Memory B cell (primary cell): ENCODE measurements at places on chromosomes 16 and 17.
A peak's percentile ranks its signal among the peaks of the same experiment; 100 is the strongest.

DNA sequence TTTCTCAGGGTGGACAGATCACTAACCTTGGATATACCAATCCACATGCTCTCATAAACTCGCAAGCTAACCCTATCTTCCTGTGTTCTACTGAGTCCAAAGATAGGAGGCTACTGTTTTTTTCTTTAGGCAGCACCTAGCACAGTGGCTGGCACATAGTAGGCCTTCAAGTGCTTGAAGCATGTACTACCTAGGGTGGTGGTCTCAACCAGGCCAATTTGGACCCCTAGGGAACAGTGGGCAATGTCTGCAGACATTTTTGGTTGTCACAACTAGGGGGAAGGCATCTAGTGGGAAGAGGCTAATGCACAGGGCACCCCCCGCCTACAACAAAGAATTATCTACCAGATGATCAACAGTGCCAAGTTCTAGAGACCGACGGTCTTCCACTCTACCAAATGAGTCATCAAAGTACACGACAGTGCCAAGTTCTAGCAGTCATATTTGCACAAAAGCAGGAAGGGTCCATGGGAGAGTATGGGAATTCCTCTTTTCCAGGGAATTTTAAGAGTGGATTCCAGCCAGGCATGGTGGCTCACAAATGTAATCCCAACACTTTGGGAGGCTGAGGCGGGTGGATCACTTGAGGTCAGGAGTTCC, 390.3 kb downstream of the SLC39A11 start:
- H3K4me3 ChIP-seq: no peak overlapping the region
- peaks cover 25% of the 10 kb centered on the region for H3K36me3 ChIP-seq
- H3K27me3 ChIP-seq: no peaks in the 10 kb centered on the region
- DNase-seq: no peak
- no peak overlapping the region for H3K27ac ChIP-seq

DNA sequence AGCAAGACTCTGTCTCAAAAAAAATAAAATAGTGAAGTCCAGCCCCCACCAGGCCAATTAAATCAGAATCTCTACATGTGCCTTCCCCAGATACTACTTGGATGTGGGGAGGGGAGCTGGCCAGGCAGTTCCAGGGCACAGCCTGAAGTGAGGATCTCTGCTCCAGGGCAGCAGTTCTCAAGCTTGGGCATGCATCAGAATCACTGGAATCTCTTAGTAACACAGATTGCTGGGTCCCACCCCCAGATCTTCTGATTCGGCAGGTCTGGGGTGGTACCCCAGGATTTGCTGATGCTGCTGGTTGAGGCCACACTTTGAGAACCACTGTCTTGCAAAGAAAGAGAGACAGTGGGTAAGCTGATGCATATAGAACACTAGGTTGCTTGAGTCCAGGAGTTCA, 8.3 kb upstream of the CDH5 start:
- peaks cover 22% of the 10 kb centered on the region for H3K27me3 ChIP-seq
- no peaks in the 10 kb centered on the region for H3K4me1 ChIP-seq
- no peaks in the 10 kb centered on the region for H3K36me3 ChIP-seq
- DNase-seq: no peak
- no peak overlapping the region for H3K4me3 ChIP-seq

DNA sequence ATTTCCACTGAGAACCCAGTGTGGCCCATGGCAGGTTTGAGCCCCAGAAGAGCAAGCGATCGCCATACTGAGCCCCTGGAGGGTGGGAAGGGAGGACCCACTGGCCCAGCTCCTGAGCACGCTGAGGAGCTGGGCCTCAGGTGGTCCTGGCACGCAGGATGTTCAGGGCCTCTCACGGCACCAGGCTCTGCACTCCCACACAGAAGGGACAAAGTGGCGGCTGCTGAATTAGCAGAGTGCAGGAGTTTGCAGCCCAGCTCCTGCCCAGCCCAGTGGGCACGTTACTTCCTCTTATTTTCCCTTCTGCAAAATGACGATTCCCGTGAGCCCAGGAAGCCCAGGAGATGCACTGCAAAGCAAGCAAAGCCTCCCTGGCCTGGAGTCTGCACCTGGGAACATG, 42.3 kb upstream of the MTSS2 start:
- no peaks in the 10 kb centered on the region for H3K27me3 ChIP-seq
- no peak for DNase-seq
- peaks cover 22% of the 10 kb centered on the region for H3K36me3 ChIP-seq
- no peaks in the 10 kb centered on the region for H3K4me1 ChIP-seq
- no peak overlapping the region for H3K4me3 ChIP-seq

- DNase-seq: no peak
- no peaks in the 10 kb centered on the region for H3K4me1 ChIP-seq
- H3K36me3 ChIP-seq: no peaks in the 10 kb centered on the region
- H3K4me3 ChIP-seq: no peak overlapping the region
Observed at GRCh38 chr16:26442321-26442720, 624.4 kb upstream of the C16orf82 start.

DNA sequence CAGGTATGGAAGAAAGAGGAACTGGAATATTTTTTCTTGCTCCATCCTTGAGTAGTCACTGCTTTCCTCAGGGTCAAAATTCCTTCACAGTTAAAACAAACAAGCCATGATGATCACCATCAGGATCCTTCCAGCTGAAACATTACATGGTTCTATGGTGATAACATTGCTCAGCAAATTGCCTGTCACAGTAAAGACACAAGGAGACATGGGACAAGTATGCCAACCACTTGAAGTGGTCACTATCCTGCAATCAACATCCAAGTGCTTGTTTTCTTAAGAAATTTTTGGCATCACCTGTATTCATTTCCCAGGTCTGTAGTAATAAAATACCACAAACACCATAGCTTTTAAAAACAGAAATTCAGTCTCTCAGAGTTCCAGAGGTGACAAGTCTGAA, 662.2 kb downstream of the CDH8 start:
- DNase-seq: no peak
- H3K4me3 ChIP-seq: no peak overlapping the region
- no peak overlapping the region for H3K27ac ChIP-seq
- no peaks in the 10 kb centered on the region for H3K36me3 ChIP-seq
- no peaks in the 10 kb centered on the region for H3K27me3 ChIP-seq
- no peaks in the 10 kb centered on the region for H3K4me1 ChIP-seq

DNA sequence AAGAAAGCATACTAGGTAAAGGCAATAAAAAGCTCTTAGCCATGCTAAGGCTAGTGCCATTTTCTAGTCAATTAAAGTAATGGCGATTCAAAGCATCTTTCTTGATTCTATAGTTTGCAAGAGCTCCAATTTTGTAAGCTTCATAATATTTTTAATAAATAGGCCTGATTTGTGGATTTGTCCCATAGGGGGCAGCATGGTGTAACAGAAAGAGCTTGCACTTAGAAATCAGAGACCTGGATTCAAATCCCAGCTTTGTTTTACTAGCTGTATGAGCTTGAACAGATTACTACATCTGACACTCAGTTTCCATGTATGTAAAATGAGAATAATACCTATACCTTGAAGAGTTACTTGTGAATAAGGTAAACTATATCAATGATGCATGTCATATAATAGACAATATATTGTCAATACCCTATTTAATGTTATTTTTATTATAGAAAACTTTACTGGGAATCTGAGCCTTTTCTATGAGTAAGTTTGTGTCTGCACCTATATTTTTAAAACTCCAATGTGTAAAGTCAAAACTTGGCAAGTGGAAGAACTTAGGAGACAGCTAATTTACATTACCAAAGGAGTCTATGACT, 93.6 kb upstream of the NOG start:
- H3K36me3 ChIP-seq: no peaks in the 10 kb centered on the region
- H3K4me1 ChIP-seq: no peaks in the 10 kb centered on the region
- no peak overlapping the region for H3K27ac ChIP-seq
- H3K27me3 ChIP-seq: peaks cover 3% of the 10 kb centered on the region
- H3K4me3 ChIP-seq: no peak overlapping the region

- peaks cover 6% of the 10 kb centered on the region for H3K36me3 ChIP-seq
- DNase-seq: peak; percentile 34
- H3K27ac ChIP-seq: peak overlapping the region; percentile 89
- peak overlapping the region; percentile 90 for H3K4me3 ChIP-seq
Observed at GRCh38 chr16:17258848-17259713, 211.7 kb downstream of the XYLT1 start.

DNA sequence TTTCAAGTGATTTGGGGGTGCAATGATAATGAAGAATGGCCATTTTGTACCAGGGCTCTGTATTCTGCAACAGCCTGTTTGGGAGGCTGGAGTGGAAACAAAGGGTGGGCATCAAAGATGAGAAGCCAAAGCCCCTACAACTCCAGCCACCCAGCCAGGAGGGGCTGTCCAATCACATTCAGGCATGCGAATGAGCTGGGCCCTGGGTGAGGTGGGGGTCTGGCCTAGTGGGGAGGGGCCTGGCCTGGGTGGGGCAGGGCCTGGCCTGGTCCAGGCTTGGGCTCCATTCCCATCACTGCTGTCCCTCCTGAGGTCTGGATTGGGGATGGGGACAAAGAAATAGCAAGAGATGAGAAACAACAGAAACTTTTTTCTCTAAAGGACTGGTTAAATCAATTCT, 6.4 kb downstream of the AOC3 start:
- no peaks in the 10 kb centered on the region for H3K4me1 ChIP-seq
- H3K27me3 ChIP-seq: peaks cover 7% of the 10 kb centered on the region
- no peak overlapping the region for H3K27ac ChIP-seq
- no peaks in the 10 kb centered on the region for H3K36me3 ChIP-seq
- no peak overlapping the region for H3K4me3 ChIP-seq
- no peak for DNase-seq

DNA sequence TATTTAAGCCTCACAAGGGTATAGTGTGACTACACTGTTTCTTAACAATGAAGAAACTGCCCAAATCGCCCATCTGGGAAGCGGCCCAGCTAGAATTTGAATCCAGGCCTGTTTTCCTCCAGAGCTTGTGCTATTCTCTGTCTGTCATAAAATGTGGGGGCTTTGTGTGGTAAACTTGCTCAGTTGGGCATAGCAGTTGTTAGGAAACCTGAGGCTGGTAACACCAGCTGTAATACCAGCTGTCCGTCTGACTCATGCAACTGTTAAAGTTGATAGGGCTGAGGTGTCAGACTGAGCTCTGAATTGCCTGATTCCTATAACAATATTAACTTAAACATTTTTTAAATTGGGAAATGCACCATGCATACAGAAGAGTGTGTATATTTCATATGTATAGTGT, 9.3 kb downstream of the NOD2 start:
- no peak for DNase-seq
- peaks cover 12% of the 10 kb centered on the region for H3K36me3 ChIP-seq
- H3K4me3 ChIP-seq: no peak overlapping the region
- no peak overlapping the region for H3K27ac ChIP-seq

DNA sequence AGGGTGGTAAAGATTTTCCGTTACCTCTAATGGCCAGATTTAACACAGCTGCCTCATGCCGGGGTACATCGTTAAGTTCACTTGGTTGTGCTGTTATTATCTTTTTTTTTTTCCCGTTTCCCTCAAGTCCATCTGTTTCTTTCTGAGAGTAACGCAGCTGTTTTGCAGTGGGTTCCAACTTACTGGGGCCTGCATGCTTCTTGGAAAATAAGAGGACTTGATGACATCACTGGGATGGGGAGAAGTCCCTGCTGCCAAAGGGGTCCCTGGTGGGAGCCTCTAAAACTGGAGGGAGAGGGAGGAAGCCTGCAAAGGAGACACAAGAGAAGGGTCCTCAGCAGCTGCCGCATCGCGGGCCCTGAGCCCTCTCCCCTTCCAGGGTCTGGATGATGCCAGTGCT, 77.8 kb upstream of the NOL11 start:
- no peaks in the 10 kb centered on the region for H3K4me1 ChIP-seq
- H3K4me3 ChIP-seq: no peak overlapping the region
- DNase-seq: no peak
- H3K27me3 ChIP-seq: no peaks in the 10 kb centered on the region

- H3K27me3 ChIP-seq: no peaks in the 10 kb centered on the region
- H3K4me3 ChIP-seq: peak within 1 kb of the TSS; percentile 81
- peaks cover 4% of the 10 kb centered on the region for H3K4me1 ChIP-seq
- H3K27ac ChIP-seq: peak within 1 kb of the TSS; percentile 69
- no peaks in the 10 kb centered on the region for H3K36me3 ChIP-seq
- DNase-seq: peak; percentile 67
Observed at GRCh38 chr16:726438-727290, at the start of the genes CCDC78 and HAGHL. CCDC78 (minus strand) TSS chr16:726443; CDS start chr16:726367, 76 bp downstream. HAGHL (plus strand) TSS chr16:727106; CDS start chr16:727510, 404 bp downstream.

DNA sequence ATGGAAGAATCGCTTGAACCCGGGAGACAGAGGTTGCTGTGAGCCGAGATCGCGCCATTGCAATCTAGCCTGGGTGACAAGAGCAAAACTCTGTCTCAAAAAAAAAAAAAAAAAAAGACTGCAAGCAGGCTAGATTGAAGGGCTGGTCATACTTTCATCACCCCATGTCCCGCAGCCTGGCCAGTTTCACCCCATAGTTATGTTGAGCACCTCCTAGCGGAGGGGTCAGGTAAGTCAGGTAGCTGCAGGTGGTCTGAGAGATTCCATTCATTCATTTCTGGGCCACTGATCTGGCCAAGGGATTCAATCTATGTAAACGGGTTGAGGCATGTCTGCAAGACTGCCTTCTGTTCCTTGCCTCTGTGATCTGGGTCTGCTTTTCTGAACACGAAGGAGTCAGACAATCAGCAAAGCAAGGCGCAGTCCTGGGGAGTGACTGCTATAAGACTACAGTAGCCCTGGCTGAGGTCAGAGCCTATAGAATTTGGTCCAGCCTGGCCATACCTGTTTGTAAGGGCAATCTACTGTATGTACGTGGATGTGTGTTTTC, 23.6 kb upstream of the BPTF start:
- H3K27ac ChIP-seq: no peak overlapping the region
- H3K4me1 ChIP-seq: peaks cover 6% of the 10 kb centered on the region
- H3K36me3 ChIP-seq: no peaks in the 10 kb centered on the region
- DNase-seq: no peak
- no peaks in the 10 kb centered on the region for H3K27me3 ChIP-seq

GRCh38 chr16:31229501-31229900, 12.6 kb upstream of the PYDC1 start:
- H3K4me1 ChIP-seq: no peaks in the 10 kb centered on the region
- H3K27ac ChIP-seq: no peak overlapping the region
- no peaks in the 10 kb centered on the region for H3K27me3 ChIP-seq
- no peak overlapping the region for H3K4me3 ChIP-seq
- H3K36me3 ChIP-seq: no peaks in the 10 kb centered on the region

GRCh38 chr17:50080096-50080480, 15.1 kb upstream of the PDK2 start:
- peak overlapping the region; percentile 75 for H3K27ac ChIP-seq
- H3K36me3 ChIP-seq: peaks cover 3% of the 10 kb centered on the region
- H3K4me1 ChIP-seq: peaks cover 24% of the 10 kb centered on the region
- no peak overlapping the region for H3K4me3 ChIP-seq
- DNase-seq: no peak

DNA sequence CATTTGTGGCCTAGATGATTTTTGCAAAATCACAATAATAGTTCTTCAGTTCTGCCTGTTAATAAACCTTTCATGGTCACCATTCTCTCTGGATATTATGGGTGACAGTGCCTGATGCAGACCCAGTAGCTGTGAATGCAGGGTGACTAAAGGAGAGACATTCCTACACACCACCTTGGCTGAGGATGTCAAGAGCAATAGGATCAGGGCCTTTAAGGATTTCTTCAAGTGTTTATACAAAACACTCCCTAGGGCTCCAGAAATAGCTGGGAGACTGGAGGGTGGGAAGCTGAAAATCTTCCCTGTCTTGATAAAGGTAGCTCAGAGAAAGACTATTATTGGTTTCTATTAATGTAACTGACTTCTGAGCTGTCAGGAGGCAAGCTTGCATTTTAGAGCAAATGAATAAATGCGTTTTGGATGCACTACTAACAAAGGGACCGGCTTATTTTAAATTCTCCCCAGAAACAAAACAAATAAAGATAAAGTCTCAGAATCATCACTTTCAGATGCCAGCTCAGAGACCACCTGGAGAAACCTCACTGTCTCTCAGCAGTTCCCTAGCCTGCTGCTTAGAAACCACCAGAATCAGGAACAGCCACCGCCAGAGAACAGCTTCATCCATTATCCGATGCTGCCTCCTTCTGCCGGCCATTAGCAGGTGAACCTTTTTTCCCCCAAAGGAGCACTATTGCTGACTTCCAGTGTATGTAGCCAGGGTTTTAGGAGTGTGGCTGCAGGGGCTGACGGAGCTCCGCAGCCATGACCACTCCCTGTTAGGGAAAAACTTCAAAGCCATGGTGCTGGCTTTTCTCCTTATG, 171.4 kb upstream of the DYNLRB2 start:
- no peaks in the 10 kb centered on the region for H3K4me1 ChIP-seq
- H3K27me3 ChIP-seq: peaks cover 4% of the 10 kb centered on the region
